ENCODE measurements at places on chromosomes 1 and 21.

DNA sequence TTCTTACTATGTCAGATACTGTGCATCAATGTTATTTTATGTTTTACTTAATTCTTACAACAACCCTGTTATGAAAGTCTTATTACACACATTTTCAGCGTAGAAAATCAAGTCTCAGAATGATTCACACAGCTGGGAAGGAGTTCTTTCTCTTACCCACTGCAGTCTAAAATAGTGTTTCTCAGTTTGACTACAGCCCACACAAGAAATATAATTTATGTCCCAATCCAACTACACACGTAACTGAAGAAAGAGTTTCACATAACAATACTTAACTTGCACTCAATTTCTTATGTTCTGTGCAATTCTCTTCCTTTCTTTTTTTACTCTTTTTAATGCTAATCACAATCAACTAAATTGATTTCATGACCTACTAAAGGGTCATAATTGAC is 252.8 kb upstream of the ADGRL2 start:
- DNase-seq = no peak

DNA sequence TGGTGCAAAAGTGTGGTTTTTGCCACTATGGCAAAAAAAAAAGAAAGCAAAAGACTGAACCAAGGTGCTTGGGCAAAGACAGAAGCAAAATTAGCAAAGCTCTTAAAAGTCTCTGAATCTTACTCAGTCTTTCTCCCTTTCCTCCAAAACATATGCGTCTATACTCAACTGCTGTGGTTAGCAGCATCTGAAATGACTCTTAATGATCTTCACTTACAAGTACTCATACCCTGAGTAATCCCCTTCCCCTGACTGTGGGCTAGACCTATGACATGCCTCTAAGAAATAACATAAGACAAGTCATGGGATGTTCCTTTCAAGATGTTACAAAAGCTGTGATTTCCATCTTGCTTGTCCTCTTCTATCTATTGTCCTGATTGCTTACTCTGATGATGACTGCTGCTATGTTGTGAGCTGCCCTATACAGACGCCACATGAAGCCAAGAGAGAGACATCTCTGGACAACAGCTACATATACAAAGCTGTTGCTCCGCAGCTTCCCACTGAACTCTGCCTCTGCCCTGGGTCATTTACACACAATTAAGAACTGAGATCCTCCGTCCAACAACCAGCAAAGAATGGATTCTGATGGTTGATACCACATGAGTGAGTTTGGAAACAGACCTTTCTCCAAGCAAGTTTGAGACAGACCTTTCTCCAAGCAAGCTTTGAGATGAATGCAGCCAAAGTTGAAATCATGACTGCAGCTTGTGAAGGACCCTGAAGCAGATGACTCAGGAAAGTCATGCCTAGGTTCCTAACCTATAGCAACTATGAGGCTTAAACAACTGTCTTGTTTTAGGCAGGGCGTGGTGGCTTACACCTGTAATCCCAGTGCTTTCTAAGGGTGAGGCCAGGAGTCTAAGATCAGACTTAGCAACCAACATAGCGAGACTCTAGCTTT is 55.2 kb downstream of the PUM1 start:
- DNase-seq = no peak

- no peak for DNase-seq
Measured at GRCh38 chr21:41695513-41695912, 71.3 kb downstream of the RIPK4 start.

DNA sequence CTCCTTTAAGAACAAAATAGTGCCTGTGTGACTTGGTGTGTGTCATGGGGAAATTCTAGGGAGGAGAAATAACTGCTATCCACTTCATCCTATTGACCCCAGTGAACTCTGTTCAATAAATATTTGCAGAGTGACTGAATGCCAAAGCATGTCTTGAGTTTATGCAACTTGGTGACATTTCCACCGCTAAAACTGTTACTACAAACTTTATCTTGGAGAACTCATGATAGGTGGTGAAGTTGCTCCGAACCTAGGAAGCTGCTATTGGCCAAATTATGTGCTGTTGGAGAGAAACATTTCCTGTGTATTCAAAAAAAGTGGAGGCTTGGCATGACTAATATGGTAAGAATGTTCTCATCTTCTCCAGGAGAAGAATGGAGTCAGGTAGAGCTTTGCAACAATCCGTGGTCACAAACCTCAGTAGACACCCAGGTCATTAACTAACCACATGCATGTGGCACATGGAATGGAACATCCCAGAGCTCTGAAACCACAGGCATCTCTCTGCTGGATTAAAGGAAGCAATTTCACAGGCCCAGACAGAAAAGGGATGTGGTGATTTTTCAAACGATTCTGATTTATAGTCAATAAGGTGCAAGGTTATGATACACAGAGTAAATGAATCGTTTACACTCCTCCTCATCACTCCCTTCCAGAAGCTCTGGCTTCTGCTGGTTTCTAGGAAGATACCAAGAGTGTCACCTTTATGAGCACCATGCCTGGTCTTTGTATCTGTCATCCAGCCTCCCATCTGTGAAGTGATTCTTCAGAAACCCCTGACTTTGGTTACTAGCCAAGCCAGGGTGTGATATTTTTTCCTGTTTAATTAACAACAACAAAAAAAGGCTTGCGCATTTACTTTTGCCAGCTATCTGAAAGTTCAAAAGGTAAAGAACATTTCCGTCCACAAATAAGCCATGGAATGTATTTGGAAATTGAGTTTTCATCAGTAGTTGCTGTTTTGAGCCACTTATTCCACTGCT is 361.1 kb downstream of the TGFB2 start:
- no peak for DNase-seq

DNA sequence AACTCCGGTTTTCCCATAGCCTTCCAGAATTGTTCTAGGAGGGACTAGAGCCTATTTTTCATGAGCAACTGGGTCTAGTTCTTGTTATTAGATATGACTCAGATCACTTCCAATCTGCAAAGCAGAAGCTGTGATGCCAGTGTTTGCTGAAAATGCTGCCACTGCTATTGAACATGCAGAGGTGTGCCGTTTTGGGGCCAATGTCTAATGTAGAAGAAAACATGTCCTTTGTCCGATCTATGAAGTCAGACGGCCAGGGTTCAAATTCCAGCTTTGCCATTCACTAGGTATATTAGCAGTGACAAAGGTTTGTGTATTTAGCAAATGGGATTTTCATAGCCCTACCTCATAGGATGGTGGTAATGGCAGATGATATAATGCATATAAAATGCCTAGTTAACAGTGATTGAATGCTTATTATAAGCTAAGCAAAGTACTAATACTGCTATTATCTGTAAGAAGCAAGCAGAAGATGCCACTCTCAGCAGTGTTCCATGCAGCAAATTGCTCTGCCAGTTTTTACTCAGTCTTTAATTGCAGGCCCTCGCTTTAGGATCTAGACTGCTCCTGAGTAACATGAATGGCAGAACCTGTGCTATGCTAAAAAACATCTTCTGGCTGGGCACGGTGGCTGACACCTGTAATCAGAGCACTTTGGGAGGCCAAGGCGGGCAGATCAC is 40.1 kb upstream of the CXADR start:
- DNase-seq = no peak

GRCh38 chr21:29149808-29150425 is 19.5 kb downstream of the MAP3K7CL start:
- no peak for DNase-seq

GRCh38 chr1:231315887-231316286 is 21.8 kb downstream of the EXOC8 start:
- DNase-seq = no peak

- peak; percentile 17 for DNase-seq
Measured at GRCh38 chr1:10860218-10860617, 63.8 kb upstream of the CASZ1 start.

DNA sequence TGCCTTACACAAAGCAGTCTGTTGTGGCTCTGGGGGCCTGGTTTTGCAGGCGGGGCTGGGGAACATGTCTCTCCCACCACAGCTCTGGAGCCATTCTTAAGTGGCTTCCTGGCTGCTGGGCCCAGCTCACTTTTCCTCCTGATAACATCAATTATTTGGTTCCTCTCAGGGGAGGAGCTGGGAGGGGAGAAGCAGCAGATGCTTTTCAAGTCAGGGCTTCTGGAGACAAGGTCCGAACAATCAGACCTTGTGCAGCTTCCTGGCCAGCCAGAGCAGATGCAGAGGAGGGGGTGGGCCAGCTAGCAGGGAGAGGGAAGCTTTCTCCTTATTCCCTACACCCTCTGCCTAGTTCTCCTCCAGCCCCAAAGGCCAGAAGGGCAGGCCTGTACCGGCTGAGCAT is 3.7 kb upstream of the PAQR6 start:
- DNase-seq = peak; percentile 81

DNA sequence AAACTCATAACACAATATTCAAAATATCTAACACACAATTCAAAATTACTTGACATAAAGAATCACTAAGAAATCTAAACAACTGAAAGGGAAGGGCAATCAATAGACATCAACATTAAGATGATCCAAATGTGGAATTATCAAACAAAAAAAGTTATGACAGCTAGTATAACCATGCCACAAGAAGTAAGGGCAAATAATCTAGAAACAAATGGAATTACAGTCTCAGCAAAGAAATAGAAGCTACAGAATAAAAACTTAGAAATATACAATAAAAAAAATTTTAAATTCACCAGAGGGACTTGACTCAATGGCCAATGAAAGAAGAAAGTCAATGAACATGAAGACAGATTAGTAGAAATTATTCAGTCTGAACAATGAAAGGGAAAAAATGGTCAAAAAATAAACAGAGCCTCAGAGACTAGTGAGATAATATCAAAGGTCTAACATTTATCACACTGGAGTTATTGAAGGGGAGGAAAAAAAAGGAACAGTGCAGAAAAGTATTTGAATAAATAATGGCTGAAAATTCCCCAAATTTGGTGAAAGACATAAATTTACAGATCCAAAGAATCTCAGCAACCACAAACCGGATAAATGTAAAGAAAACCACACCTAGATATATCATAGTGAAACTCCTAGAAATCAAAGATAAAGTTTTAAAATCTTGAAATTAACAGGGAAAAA is 41.8 kb downstream of the BARHL2 start:
- DNase-seq = no peak

- no peak for DNase-seq
Measured at GRCh38 chr1:17278996-17279830, 28.8 kb upstream of the PADI4 start.

GRCh38 chr1:183218971-183219615 is 33.0 kb downstream of the LAMC2 start:
- DNase-seq = peak; percentile 17

- no peak for DNase-seq
Measured at GRCh38 chr1:118984086-118984721, 3.9 kb downstream of the TBX15 start.

- no peak for DNase-seq
Measured at GRCh38 chr1:2517966-2518365, 8.4 kb downstream of the PANK4 start.

DNA sequence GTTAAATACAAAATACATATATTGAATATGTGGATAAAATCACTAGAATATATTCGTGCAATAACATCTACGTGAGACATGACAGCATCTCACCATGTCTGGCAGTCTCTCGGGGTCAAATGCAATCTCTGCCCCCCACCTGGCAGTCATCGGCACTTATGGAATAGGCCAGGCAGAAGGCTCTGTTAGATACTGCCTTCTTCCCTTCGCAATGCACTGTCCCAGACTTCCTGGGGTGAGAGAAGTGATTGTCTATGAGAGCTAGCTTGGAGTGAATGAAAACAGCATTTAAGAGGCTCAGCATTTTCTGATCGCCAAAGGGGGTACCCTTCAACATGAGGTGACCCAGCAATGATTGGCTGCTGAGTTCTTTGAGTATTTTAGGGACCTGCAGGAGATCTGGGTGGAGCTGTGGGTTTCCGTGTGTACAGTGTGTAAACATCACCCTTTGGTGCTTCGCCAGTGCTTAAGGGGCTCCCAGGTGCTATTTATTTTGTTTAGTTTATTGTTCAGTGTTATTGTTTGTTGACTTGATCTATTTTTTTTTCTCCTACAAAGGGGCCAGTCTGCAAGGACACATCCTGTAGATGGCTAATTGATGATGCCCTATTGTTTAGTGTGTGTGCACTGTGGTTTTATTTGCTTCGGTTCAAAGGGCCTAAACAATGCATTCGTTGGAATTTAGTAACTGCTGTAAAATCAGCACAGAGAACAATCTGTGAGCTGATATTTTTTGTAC is 10.2 kb downstream of the ERG start:
- no peak for DNase-seq

GRCh38 chr21:26185446-26185845 is 14.9 kb upstream of the APP start:
- DNase-seq = no peak

GRCh38 chr1:227395426-227396028 is 77.2 kb upstream of the CDC42BPA start:
- no peak for DNase-seq

DNA sequence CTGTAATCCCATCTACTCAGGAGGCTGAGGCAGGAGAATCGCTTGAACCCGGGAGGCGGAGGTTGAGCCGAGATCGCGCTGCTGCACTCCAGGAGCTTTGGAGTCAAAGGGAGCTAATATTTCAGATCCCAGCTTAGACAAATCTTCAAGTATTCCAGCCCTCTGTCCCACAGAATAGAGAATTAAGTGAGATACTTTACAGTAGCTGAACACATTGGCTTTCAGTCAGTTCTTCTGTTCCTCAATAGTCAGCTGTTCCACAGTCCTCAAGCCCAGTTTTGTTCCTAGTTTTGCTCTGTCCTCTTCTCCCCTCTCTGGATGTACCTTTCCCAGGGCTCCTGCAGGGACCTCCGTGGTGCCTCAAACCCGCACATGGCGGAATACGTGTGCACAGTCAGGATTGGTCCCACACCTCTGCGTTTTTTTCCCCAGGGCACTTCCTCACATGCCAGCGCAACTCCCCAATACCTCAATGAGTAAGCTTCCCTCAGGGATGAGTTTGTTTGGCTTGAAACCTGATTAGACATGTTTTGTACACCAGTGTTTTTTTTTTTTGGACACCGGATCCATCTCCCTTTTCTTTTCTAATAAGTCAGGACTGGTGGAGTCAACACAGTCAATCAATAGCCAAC is 1.2 kb downstream of the MFN2 start:
- no peak for DNase-seq

GRCh38 chr1:46183079-46183847 is 7.0 kb upstream of the P3R3URF start:
- DNase-seq = no peak

- DNase-seq = no peak
Measured at GRCh38 chr1:160520999-160521398, 2.1 kb downstream of the SLAMF6 start.

- no peak for DNase-seq
Measured at GRCh38 chr1:2606881-2607621, 20.5 kb downstream of the PRXL2B start.

DNA sequence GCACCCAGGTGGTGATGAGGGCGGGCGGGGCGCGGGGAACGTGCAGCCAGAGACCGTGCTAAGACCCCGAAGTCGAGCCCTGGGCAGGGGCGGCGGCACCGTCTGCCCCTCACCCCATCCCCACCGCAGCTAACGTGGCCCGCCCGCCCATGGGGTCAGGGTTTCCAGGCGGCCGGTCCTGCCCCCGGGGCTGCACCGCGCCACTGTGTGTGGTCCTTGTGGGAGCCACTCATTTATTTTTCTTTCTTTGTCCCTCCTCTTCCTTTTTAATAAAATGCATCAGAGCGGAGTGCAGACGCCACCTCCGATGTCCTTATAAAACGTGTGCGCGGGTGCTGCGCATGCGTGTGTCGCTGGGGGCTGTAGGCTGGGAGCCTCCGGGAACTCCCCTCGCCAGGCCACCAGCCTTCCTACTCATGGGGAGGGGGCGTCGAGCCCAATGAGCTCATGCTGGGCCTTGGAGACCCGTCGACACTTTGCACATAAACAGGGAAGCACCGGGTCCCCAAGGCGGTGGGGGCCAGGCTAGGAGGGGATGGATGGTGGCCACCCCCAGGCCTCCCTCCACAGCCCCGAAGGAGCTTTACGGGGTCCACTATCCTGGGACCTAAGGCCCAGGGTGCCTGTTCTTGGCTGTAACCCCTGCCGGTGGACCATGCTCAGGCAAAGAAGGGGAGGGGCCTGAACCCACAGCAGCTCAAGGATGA is 59.9 kb downstream of the WNT9A start:
- no peak for DNase-seq

Measured in NCI-H2227 treated with DMSO at 0.1 percent for 48 hours (cell line).